Progenitor cell of endocrine pancreas (in vitro differentiated cells): ENCODE measurements at places on chromosomes 12 and 14.
A peak's percentile ranks its signal among the peaks of the same experiment; 100 is the strongest.

GRCh38 chr12:109247831-109248654 is 61.0 kb downstream of the FOXN4 start:
- no peak for DNase-seq

DNA sequence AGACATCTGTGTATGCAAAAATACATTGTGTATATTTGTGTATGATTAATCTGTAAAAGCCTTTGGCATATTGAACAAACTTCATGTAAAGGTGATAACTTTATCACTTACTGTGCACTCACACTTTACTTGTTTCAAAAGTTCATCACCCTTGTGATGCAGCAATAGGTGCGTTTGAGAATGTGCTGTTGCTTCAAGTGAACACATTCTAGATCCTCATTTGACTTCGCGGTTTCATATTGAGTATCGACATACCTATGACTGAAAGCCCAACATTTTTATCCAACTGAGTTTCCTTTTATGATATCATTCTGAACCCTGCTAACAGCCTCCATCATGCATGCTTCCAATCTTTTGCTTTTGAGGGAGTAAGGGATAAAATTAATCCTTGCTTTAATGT is 1086.9 kb downstream of the TMEM121 start:
- no peak for DNase-seq

- no peak for DNase-seq
Measured at GRCh38 chr14:106564058-106564643, 1037.8 kb downstream of the TMEM121 start.

GRCh38 chr12:122517877-122518276 is 8.9 kb downstream of the RSRC2 start:
- DNase-seq, result no peak

DNA sequence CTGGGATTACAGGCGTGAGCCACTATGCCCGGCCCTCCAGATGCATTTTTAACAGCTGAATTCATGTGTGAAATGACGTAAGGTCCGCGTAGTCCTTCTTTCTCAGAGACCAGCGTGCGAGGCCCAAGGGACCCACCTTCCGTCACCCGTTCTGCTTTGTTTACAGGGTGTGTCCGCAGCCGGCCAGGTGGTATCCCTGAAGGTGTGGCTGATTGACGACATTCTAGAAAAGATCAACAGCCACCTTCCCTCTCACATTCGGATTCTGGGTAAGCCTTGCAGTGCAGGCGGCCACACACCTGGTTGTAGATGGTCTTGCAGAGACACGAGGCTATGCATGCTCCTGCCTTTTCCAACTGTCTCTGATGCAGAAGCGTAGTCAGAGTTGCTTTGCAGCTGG is 9.9 kb downstream of the PUS1 start:
- DNase-seq, result no peak

GRCh38 chr14:58765418-58765831 is 127.7 kb downstream of the DACT1 start:
- DNase-seq, result no peak

DNA sequence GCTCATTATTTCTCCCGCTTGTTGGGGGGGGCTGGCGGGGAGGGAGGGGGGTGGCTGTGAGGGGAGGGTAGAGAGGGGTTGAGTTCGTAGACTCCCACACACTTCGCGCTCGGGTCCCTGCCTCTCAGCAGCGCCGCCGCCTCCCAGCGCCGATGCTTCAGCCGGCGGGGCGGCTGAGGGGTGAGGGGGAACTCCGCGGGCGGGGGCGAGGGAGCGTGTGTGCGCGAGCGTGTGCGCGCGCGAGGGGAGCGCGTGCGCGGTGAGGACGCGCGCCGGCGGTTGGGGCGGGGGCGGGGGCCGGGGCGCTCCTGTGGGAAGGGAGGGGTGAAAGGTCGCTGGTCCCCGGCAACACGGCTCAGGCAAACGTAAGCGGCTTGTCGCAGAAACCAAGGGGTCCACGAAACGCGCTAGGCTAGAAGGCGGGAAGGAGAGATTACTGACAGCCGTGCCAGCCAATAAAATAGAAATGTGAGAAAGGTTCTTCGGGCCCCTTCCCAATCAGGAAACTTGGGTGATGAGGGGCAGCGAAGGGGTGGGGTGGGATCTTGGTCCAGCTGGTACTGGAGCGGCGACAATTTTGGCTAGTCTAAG is 343 bp upstream of the NOVA1 start:
- peak; percentile 92 for DNase-seq

- no peak for DNase-seq
Measured at GRCh38 chr12:39354955-39355354, 88.0 kb downstream of the KIF21A start.

GRCh38 chr12:129459886-129460285 is 443.9 kb downstream of the TMEM132D start:
- no peak for DNase-seq

DNA sequence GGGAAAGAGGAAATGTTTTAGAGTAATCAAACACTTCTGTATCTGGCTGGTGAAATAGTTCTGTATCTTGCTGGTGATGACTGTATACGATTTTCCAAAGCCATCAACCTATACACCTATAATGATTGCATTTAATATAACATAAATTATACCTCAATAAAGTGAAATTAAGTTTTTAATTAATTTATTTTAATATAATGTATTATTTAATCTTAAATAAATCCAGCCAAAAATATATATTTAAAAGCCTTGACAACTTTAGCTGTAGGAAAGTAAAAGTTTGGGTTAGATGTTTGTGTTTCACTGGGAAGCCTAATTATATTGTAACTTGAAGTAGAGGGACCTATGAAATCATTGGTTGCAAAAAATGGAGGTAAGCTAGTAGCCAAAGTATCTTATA is 654.8 kb upstream of the MIS18BP1 start:
- no peak for DNase-seq

- no peak for DNase-seq
Measured at GRCh38 chr12:97038834-97039233, 131.8 kb downstream of the NEDD1 start.

DNA sequence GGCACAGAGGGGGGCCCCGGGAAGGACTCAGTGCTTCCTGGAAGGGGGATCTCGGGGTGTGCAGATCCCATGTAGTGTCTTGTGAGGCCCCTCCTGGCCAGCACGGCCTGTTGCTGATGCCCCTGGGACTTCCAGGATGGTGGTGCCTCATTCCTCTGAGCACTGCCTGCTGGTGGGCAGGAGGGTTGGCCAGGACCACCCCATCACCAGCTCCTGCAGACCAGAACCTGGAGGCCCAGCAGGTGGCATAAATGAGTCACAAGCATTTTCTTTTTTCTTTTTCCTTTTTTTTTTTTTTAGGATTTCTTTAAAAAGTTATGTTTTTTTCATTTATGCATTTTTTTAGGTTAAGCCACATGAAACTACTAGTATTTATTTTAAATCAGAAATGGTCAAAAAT is 8.0 kb downstream of the MMP17 start:
- DNase-seq, result no peak

GRCh38 chr12:48422060-48422459 is 50.3 kb upstream of the ANP32D start:
- DNase-seq, result no peak
